ENCODE measurements at places on chromosomes 2 and 18.

DNA sequence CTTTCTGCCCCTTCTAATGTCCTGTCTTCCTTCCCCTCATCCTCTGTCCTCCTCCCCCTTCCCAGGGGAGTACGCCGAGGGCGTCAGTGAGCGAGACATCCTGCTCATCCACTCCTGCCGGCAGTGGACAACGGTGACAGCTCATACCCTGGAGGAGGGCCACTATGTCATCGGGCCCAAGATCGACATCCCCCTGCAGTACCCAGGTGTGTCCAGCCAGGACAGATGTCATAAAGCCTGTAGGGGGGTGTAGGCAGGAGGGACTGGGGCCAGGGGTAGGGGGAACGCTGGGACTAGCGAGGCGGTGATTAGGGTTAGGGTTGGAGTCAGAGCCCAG, 3.4 kb downstream of the GAREM2 start:
- DNase-seq, result no peak

DNA sequence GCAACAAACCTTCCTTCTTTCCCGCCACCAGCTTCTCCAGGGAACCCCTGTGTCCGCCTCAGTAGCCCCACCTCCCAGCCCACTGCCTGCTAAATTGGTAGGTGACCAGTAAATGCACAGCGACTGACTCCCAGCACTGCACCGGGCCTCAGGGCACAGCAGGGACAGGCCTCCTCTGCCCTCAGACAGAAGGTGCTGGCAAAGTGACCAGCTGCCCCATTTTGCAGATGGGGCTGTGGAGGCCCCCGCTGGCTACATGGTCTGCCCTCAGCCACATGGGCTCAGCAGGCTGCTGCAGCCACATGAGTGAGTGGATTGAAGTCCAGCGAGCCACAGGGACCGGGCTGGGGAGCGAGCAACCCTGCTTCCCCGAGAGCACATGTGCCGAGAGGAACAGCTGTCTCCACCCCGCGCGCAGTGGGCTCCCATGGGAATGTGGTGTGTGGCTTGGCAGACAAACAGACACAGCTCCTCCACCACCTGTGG, 7.8 kb upstream of the NPPC start:
- no peak for DNase-seq

GRCh38 chr18:49527631-49528327, 34.1 kb upstream of the LIPG start:
- DNase-seq, result no peak

DNA sequence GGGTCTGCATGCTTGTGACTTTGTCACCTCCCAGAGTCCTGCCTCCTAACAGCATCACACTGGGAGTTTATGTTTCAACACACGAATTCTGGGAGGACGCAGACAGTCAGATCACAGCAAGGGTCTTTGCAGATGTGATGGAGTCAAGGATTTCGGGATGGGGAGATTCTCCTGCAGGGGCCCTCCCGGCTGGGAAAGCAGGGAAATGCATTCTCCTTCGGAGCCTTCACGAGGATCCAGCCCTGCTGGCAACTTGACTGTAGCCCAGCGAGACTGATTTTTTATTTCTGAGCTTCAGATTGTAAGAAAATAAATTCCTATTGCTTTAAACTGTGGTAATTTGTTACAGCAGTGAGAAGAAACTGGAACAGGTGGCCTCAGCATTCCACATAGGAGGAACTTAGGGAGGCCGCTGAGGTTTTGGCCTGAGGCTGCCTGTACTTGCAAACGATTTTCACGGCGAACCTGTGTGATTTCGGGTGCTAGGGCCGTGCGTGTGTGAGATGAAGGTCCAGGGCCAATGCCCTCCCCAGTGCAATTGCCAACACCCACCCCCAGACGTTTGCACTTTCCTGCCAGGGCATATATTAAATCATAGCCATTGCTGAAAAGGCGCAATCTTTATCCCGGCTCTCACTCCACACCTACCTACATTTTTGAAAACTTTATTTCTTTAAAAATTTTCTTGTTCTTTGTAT, 79.8 kb downstream of the ASB1 start:
- DNase-seq, result no peak

DNA sequence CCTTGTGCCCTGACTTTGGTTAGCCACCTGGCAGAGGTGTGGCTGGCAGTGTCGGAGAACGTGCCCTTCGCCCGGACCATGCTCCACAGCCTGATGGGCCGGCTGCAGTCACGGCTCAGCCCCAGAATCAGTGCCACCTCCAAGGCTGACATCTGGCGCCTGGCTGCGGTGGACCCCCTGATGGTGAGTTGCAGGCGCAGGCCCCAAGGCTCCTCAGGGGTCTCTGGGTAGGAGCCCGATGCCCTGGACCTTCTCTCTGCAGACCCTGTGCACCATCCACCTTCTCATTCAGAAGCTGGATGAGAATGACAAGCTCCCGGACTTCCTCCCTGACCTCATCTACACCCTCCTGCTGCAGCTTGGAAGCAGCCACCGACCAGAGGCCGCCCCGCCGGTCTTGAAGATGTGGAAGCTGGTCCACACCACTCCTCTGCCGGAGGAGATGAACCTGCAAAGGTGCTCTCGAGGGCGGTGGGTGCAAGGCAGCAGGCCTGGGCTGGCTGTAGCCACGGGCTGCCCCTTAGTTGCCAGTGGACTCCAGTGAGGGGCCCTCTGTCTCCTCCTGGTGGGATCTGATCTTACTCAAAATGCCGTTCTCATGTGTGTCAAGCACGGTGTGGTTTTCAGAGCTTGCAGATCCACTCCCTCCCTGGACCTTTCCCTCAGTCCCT, 32.1 kb downstream of the HJURP start:
- DNase-seq, result no peak

DNA sequence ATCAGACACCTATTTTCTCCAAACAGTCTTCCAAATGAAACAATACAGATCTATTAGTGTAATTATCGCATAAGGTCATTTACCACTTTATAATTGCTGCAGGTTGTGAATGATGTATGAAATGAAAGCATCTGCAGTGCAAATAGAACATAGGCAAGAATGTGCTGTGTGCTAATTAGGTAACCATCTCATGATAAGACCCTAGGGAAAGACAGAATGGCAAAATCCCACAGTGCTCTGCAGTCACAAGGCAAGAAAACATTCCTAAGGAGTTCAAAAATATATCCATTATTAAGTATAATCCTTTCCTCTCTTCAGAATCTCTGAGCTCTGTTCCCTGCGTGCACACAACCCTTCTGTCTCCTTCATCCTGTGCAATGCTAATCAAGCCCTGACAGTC, 488.1 kb downstream of the NR4A2 start:
- DNase-seq, result no peak

DNA sequence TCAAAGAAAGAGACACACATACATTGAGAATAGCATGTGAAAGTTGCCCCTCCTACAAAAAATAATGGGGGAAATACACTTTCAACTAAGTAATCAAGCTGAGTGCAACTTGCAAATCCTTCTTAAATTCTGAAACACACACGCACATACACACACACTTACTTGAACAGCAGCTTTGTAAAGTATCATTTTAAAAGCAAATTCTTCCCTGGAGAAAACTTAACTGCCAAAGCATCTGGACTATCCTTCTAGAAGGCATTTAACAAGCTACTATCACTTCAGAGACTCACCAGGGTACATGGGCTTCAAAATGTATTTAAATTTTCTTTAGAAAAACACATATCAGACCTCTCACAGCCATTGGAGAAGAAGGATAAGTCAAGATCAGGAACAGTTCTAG, 15.3 kb downstream of the GAREM1 start:
- no peak for DNase-seq

- no peak for DNase-seq
Measured at GRCh38 chr2:120526047-120526562, 180.2 kb downstream of the INHBB start.

DNA sequence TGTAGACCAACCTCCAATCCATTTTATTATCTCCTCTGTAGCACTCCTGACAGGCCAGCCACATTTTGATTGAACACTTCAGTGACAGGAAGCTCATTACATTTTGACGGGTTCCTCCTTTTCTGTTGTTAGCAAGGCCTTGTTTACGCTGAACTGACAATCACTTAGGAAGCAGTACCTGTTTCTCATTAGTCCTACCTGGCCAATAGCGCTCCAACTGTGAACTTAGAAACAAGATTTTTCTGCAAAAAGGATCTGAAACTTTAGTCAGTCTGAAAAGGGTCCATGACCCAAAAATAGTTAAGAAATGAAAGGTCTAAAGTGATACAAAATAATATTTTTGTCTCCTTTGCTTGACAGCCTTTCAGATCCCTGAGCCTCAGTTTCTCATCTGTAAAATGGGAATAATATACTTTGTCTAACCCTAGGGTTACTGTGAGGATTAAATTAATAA, 119.6 kb upstream of the MSTN start:
- DNase-seq, result no peak

DNA sequence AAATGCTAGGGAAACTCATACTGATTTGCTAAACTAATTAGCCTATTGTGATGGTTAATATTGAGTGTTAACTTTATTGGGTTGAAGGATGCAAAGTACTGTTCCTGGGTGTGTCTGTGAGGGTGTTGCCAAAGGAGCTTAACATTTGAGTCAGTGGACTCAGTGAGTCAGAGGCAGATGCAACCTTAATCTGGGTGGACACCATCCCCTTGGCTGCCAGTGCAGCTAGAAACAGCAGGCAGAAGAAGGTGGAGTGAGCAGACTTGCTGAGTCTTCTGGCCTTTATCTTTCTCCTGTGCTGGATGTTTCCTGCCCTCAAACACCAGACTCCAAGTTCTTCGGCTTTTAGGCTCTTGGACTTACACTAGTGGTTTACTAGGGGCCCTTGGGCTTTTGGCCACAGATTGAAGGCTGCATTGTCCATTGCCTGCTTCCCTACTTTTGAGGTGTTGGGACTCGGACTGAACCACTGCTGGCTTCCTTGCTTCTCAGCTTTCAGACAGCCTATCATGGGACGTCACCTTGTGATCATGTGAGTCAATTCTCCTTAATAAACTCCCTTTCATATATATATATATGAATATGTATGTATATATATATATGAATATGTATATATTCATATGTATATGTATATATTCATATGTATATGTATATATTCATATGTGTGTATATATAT, 69.7 kb downstream of the RPRM start:
- no peak for DNase-seq

GRCh38 chr18:7815787-7816186, 248.7 kb downstream of the PTPRM start:
- DNase-seq, result no peak

- DNase-seq, result no peak
Measured at GRCh38 chr2:36515538-36515937, 82.4 kb downstream of the FEZ2 start.

- DNase-seq, result no peak
Measured at GRCh38 chr2:68320118-68320641, 431 bp upstream of the CNRIP1 start.

- no peak for DNase-seq
Measured at GRCh38 chr2:126990200-126990599, 91.5 kb downstream of the TEX51 start.

GRCh38 chr18:55446996-55447671, 140.9 kb downstream of the TCF4 start:
- DNase-seq, result no peak

DNA sequence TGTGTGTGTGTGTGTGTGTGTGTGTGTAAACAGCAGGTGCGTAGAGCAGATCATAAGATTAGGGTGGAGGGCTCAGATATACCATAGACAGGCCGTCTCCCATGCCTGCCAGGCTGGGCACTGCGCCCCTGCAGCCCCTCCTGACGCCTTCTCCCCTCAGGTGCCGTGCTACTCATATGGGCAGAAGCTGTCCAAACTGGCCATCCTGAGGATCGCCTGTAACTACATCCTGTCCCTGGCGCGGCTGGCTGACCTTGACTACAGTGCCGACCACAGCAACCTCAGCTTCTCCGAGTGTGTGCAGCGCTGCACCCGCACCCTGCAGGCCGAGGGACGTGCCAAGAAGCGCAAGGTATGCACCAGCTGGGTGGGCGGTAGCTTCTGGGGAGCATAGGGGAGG, 10.0 kb downstream of the ATOH8 start:
- DNase-seq, result no peak

GRCh38 chr2:239002591-239002953, 154.7 kb downstream of the TWIST2 start:
- DNase-seq, result no peak

- DNase-seq, result no peak
Measured at GRCh38 chr2:216678813-216679657, 16.3 kb downstream of the IGFBP5 start.

- DNase-seq, result no peak
Measured at GRCh38 chr2:68099260-68099659, 36.5 kb upstream of the C1D start.

Data from activated CD8-positive, alpha-beta memory T cell treated with anti-CD3 and anti-CD28 coated beads, Interleukin-2, amount 50 U/mL, for 4 hours (primary cell).